Midbrain (tissue), 1 donor: ENCODE measurements at places on chromosomes 13 and 19.

DNA sequence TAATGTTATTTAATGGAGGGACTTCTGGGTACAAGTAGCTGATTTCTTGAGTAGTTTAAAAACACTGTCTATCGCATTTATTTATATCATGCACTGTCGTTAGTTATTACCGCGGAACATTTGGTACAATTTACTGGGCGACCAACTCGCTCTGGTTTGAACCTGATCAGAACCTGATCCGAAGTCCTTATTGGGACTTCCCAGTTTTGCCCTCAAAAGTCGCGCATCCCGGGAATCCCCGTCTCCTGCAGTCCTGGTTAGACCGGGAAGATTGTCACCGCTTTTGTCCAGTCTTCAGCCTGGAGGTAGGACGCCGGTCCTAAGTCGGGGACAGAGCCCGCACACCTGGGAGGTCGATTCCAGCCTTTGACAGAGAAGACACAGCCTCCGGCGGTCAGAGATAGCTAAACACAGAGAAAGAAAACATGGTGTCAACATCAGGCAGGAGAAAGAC, 694 bp downstream of the CLN5 start:
- peak; percentile 57 for DNase-seq

GRCh38 chr19:3374369-3375112, 8.2 kb downstream of the NFIC start:
- DNase-seq: no peak

DNA sequence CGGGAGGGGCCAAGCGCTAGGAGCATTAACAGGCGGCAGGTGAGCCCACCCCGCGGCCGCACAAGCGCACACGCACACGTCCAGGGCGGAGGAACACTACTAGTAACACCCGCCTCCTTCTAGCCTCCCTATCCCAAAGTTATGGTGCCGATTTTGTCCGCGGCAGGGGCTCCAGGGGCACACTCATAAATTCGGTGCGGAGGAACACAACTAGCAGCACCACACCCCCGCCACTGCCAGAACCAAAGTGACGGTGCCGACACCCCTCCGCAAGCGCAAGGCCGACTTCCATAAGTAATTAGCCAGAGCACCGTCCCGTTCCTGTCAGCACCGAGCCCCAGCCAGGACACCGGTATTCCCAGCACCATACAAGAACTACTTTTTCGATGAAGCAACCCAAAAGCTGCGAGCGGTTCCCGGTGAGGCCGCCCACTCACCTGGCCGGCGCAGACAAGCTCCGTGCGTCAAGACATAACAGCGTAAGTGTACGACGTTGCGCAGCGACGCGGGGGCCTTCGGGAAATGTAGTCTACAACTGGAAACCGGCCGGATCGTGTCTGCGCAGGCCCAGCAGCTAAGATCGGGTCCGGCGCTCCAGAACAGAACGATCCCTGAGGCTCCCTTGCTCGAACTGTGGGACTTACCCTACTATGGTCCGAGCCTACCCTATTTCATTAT, at the start of the genes ZNF540 and ZNF571:
ZNF540 (plus strand) TSS at position 573 of the 678 bp plus-strand sequence. CDS start 3,572 bp downstream, outside the sequence.
ZNF571 (minus strand) TSS at position 489 of the 678 bp plus-strand sequence. CDS start 8,116 bp downstream, outside the sequence.
- DNase-seq: peak; percentile 95

GRCh38 chr13:80348314-80348713, 7.4 kb upstream of the SPRY2 start:
- no peak for DNase-seq

DNA sequence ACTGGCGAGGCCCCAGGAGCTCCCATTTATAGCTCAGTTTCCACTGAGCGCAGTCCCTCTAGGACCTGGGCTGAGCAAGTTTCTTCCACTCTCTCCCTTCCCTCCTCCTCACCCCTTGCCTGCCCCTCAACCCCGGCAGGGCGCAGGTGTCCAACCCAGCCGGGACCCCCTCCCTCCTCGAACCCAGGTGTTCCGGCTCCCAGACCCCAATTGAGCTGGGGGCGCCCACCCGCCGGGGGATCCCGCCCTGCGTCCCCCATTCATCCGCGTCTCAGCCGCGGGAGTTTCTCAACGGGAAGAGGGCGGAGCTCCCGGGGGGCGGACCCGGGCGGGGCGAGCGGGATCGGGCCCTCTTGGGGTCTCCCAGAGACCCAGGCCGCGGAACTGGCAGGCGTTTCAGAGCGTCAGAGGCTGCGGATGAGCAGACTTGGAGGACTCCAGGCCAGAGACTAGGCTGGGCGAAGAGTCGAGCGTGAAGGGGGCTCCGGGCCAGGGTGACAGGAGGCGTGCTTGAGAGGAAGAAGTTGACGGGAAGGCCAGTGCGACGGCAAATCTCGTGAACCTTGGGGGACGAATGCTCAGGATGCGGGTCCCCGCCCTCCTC, at the start of gene KIRREL2:
KIRREL2 (plus strand) TSS at position 366 of the 604 bp plus-strand sequence; CDS start at position 575, 209 bp downstream.
- DNase-seq: no peak

- DNase-seq: no peak
These were observed 181.5 kb downstream of the FOXO1 start for GRCh38 chr13:40484974-40485373.

- DNase-seq: no peak
These were observed 597.8 kb upstream of the SLC10A2 start for GRCh38 chr13:103663996-103664395.

GRCh38 chr19:40078377-40078776, 12.4 kb downstream of the ZNF780A start:
- DNase-seq: no peak

GRCh38 chr19:9586764-9587163, 2.5 kb upstream of the ZNF121 start:
- peak; percentile 47 for DNase-seq

DNA sequence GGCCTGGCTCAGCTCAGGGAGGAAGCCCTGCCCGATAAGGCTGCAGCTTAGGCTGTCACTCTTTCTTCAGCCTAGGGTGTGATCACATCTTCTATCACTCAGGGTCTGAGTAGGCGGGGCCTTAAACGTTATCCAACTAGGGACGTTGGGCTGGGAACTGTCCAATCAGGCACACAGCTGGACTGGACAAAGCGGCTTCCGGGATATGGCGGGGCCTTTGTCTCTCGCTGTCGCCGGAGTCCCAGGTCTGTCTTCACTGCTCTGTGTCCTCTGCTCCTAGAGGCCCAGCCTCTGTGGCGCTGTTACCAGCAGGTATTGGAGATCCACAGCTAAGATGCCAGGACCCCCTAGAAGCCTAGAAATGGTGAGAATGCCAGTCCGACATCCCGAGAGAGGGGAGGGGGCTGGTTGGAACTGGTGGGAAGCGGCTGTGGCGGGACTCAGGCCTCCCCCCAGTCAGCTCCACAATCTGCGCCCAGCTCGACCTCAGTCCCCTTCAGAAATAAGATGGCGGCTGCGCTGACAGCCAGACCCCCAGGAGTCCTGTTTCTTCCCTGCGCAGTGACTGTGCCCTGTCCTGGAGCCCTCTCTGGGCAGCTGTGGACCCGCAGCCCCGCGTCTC, at the start of gene ZNF254:
ZNF254 (plus strand) TSS at position 214 of the 622 bp plus-strand sequence; CDS start at position 335, 121 bp downstream.
- peak; percentile 93 for DNase-seq

DNA sequence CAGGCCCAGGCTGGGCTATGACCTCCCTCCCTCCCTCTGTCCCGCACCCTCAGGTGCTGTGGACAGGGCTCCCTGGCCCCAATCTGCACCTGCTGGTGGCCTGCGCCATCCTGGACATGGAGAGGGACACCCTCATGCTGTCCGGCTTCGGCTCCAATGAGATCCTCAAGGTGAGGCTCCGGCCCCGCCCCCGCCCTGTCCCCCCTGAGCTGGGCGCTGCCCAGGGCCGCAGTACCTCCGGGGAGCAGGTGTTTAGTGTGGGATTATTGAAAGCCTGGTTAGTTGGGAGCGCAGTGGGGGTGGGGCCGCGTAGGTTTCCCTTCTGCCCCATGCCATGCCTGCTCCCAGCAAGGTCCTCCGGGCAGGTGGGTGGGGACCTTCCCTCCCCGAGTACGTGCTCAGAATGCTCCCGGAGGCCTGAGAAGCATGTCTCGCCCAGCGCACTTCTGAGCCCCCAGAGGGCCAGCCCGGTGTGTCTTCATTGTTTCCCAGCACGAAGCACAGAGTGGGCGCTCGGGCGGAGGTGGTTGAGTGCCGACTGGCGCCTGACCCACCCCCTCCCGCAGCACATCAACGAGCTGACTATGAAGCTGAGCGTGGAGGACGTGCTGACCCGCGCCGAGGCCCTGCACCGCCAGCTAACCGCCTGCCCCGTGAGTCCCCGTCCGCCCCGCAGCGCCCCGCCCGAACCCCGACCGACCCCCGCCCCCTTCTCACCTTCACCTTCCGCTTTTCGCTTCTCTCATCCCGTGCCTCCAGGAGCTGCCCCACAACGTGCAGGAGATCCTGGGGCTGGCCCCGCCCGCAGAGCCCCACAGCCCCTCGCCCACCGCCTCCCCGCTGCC, 8.8 kb downstream of the IL4I1 start:
- no peak for DNase-seq

GRCh38 chr13:26502826-26503225, 54.7 kb upstream of the WASF3 start:
- no peak for DNase-seq

DNA sequence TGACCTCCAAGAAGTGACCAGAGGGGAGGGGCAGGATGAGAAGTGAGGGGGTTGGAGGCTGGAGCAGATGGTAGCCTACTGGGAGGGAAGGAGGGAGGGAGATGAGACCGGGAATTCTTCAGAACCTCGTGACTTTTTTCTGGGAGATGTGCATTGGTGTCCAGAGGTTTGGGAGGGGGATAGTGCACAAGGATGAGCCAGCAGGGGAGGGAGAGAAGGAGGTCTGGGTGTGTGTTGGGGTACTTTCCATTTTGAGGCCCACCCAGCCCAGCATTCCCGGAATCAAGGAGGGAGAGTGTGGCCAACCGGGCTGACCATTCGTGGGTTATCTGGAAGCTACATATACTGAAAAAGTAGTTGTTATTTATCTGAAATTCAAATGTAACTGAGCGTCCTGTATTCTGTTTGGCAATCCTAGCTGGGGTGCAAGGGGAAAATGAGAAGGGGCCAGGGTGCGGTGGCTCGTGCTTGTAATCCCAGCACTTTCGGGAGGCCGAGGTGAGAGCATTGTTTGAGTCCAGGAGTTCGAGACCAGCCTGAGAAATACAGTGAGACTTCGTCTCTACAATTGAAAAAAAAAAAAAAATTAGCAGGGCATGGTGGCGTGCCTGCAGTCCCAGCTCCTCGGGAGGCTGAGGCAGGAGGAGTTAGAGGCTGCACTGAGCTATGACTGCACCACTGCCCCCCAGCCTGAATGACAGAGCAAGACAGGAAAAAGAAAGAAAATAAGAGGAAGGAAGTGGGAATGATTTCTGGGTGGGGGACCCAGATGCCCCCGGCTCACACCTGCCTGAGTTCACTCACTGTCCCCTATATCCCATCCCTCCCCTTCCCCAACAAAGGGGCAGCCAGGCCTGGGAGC, 4.4 kb upstream of the C3 start:
- no peak for DNase-seq

DNA sequence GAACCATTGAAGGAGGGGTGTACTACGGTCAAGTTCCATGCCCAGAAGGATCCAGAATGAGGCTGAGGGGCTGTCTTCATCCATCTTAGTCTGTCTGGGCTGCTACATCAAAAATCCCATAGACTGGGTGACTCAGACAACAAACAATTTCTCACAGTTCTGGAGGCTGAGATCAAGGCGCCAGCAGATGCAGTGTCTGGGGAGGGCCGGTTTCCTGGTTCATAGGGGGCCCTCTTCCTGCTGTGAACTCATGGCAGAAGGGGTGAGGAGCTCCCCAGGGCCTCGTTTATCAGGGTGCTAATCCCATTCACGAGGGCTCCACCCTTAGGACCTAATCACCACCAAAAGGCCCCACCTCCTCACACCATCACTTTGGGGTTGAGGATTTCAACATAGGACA, 14.7 kb upstream of the KCTD15 start:
- DNase-seq: no peak

- no peak for DNase-seq
These were observed 18.4 kb downstream of the CYTH2 start for GRCh38 chr19:48487544-48487943.

- DNase-seq: no peak
These were observed 305.2 kb downstream of the NDFIP2 start for GRCh38 chr13:79786176-79786575.

- no peak for DNase-seq
These were observed 27.7 kb downstream of the PIP5K1C start for GRCh38 chr19:3672575-3672948.

DNA sequence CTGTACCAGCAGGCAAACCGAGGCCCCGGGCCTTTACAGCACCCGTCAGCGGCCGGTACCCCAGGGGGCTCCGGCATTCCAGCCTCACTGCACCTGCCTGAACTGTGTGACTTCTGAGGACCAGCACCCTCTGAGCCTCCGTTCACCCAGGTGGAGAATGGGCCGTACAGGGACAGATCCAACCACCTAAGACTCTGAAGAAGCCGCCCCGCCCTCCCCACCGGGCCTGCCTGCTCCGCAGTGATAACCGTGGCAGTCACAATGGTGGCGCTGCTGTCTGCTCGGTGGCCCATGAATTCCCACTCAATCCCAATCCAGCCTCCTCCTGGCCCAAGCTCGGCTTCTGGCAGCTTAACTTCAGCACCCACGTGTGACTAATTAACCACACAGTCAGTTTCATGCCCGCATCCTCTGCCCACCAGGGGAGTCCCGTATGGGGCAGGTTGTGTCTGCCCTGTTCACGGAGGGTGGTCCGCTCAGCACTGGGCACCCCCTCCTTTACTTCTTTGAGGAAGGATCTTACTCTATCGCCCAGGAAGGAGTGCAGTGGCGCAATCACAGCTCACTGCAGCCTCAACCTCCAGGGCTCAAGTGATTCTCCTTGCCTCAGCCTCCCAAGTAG, 3.4 kb downstream of the TCF3 start:
- no peak for DNase-seq

DNA sequence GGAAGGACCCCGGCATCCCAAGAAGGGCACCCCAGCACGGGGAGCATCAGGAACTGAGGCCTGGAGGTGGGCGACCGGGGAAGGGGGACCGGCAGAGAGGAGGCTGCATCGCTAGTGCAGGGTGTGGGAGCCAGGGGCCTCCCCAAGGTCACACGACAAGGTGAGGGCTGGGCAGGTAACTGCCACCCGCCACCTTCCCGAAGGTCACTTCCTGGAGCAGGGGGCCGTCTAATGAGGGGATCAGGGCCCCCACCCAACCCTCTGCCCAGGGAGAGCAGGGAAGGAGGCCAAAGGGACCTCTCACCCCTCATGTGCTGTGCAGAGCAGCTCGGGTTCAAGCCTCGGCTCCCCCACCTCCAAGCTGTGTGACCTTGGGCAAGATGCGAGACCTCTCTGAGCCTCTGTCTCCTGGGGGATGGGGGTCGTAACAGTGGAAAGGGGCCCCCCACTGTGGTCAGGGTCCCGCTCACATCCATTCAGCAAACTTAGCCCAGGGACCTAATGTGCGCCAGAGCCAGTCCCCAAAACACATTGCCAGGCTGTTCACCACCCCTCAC, 6.0 kb downstream of the ZBTB7A start:
- no peak for DNase-seq

DNA sequence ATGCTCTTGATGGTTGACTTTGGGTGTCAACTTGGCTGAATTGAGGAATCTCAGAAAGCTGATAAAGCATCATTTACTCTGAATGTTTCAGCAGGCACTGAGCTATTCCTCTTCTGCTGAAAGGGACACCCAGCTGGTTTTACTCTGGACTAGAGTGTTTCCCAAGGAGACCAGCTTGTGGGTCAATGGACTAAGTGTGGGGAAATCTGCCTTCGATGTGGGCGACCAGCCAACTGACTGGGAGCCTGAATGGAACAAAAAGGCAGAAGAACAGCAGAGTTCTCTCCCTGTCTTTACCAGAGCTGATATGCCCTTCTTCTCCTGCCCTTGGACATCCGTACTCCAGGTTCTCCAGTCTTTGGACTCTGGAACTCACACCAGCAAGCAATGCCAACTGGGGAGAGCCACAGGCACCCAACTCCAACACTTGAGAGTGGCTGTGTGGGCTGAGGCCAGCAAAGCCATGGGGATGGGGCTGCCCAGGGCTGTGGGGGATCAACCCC, 32.2 kb downstream of the MRPL57 start:
- no peak for DNase-seq

GRCh38 chr19:57515255-57515654, 11.9 kb upstream of the ZNF549 start:
- no peak for DNase-seq
